ENCODE measurements at places on chromosomes 4 and X.

GRCh38 chrX:128928636-128929035 is 594.7 kb downstream of the SMARCA1 start:
- no peak for DNase-seq

DNA sequence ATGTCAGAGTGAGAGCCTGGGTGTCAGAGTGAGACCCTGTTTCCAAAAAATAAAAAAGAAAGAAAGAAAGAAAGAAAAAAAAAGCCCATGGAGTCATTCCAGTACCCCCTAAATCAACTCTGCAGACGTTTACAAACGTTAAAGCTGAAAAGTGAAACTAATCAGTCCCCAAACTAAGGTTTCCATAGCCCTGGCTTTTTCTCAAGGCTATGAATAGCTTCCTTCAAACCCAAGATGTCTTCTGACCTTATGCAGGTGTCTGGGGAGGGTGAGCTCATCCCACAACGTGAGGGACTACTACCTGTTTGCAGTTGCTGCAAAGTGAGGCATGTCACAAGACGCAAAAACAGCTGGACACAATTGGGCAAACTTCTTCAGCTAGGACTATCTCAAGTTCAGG is 144.0 kb downstream of the SH3KBP1 start:
- DNase-seq, result no peak

DNA sequence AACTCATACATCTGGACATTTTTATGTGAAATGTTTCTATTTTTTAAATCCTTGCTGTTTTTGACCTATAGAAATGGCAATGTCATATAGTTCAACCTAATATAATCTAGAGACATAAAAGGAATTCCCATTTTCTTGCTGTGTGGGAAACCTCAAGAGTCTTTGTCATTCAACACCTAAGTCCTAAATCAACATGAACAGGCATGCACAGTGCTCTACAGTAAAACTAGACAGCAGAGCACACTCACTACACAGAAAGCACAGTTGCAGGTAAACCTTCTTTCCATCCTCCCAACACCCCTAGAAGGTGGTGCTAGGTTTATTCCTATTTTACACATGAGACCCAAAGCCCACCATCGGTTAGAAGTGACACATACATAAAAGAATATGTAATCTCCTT is 79.1 kb upstream of the C1QTNF7 start:
- no peak for DNase-seq

DNA sequence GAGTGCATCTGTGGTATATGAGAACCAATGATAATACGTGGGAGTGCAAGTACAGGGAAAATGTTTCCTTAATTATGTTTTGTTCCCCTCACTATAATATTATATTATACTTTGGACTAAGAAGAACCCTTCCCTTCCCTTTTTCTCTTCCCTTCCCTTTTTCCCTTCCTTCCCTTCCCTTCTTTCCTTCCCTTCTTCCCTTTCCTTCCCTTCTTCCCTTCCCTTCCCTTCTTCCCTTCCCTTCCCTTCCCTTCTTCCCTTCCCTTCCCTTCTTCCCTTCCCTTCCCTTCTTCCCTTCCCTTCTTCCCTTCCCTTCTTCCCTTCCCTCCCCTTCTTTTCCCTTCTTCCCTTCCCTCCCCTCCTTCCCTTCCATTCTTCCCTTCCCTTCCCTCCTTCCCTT is 36.9 kb upstream of the VSIG4 start:
- DNase-seq, result no peak

GRCh38 chr4:180966312-180966711 is 1276.9 kb upstream of the TENM3 start:
- no peak for DNase-seq

DNA sequence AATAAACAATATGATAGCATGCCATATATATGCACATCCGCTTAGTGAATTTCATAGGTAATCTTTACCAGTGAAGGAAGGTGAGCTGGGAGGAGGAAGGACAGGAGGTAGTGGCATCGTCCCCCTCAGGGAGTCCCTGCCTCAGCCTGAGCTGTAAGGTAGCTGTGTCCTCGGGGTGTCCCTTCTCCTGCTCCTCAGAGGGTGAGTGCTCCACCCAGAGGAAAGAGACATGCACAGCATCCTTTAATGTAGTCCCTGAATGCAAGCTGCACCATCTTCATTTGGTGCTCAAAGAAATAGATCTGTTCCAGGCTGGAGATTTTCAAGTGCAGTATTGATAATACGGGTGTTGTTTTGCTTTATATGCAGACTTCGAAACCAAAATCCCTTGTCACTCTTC is 330.4 kb upstream of the SFRP2 start:
- no peak for DNase-seq

- DNase-seq, result no peak
Observed at GRCh38 chr4:80036949-80037685, 35.9 kb downstream of the ANTXR2 start.

DNA sequence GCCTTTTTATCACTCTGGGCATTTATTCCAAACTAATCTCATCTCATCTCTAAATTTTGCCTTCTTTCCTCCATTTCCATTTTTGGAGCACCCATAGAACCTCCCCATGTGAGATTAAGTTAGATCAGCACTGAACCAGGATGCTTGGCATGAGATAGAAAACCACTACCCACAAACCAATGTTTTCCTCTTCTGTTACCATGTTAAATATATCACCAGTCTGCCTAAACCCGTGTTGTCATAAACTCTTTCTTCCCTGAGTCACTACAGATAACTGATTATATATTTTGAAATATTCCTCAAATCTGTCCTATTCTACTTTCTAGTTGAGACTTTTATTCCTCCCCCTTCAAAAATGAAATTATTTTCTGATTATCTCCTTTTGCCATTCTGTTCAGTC is 37.6 kb downstream of the GABRB1 start:
- no peak for DNase-seq

DNA sequence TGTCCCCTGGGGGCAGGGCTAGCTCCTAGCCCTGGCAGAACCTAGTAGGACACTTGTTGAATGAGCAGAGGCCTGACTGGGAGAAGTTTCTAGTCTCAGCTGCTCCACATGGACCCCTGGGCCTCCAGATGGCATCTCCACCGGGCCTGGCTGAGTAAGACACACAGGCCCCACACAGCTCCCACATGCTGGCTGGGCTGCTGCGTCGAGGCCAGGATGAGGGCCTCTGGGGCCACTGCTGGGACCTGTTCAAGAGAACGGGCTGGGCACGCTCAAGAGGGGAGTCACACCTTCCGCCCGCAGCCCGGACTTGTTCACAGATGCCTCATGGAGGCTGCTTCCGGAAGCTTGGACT is 4.2 kb upstream of the HGFAC start:
- DNase-seq, result no peak

DNA sequence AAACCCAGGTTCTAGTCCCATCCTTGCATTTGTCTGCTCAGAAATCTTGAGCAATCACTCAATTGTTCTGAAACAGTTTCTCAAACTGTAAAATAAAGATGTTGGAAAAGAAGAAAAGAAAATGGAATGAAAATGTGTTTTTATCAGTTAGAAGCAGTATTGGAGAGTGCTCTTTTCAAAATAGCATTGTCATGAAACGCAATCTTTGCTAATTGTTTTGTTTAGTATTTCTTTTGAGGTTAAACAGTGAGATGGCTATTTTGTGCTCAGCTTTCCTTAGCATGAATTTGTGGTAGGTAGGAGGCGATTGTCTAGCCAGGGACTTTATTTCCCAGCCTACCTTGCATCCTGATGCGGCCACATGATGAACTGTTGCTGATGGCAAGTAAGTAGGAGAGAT is 10.6 kb upstream of the HPF1 start:
- no peak for DNase-seq

- no peak for DNase-seq
Observed at GRCh38 chr4:56995525-56995924, 16.8 kb downstream of the POLR2B start.

DNA sequence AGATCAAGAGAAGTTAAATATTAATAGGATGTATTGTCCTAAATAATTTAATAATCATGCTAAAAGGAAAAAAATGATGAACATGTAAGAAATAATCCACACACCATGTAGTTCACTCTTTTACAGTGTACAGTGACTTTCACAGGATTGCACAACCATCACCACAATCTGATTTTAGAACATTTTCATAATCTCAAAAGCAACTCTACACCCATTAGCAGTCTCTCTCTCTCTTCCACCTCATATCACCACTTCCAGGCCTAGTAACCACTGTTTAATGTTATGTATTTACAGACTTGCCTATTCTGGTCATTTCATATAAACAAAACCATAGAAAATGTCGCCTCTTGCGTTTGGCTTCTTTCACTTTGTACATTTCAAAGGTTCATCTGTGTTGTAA is 153.4 kb downstream of the FSTL5 start:
- peak; percentile 2 for DNase-seq

Data from SIG-M5 (cell line).